ENCODE measurements at places on chromosomes 13 and 19. TPM values are rescaled to one million over a fixed set of nuclear protein-coding genes. Genes with fewer than 3 reads are reported as not detected.

Gene RFPL4AL1
- total RNA-seq = not detected

Gene EDDM13
- total RNA-seq = not detected

Gene DENND1C
- 0.05 TPM for total RNA-seq

Gene CRX
- not detected for total RNA-seq

Gene POLD1
- 60.2 TPM for total RNA-seq

Gene ZNF790
- 6.2 TPM for total RNA-seq

Gene RNF17
- not detected for total RNA-seq

Gene ZNF600
- 5.8 TPM for total RNA-seq

Gene TSPAN16
- not detected for total RNA-seq

Gene RXFP2
- not detected for total RNA-seq

Gene C19orf38
- not detected for total RNA-seq

Gene CGB3
- not detected for total RNA-seq

Gene ZNF66
- total RNA-seq = 5.4 TPM

Gene ZNF564
- 2.3 TPM for total RNA-seq

Gene CYSLTR2
- not detected for total RNA-seq

Gene MBD3L3
- not detected for total RNA-seq

Gene ZNF497
- total RNA-seq = 0.78 TPM

Gene IGFL3
- total RNA-seq = 0.88 TPM

Gene PDX1
- total RNA-seq = not detected

Gene COMP
- total RNA-seq = not detected

Gene AZU1
- total RNA-seq = not detected

Gene LILRB2
- not detected for total RNA-seq

Gene CD177
- 0.14 TPM for total RNA-seq

Gene VSTM2B
- not detected for total RNA-seq

Gene SIGLEC8
- total RNA-seq = not detected

Gene FBXL12
- total RNA-seq = 21.2 TPM

Gene PEPD
- total RNA-seq = 41.2 TPM

Gene ARRDC2
- total RNA-seq = 9.8 TPM

Gene ZSCAN1
- not detected for total RNA-seq

Gene B3GNT8
- 5.9 TPM for total RNA-seq

Gene HSPH1
- 53.5 TPM for total RNA-seq

Gene SLC25A15
- 19.5 TPM for total RNA-seq

Gene ZNF416
- 5.1 TPM for total RNA-seq

Gene LYL1
- total RNA-seq = 0.63 TPM

Gene KRTDAP
- total RNA-seq = 58.3 TPM

Measured in airway epithelial cell (primary cell).